ENCODE measurements at places on chromosomes 7 and 10.

- DNase-seq = no peak
Measured at GRCh38 chr7:127177156-127177555, 75.6 kb downstream of the GRM8 start.

- DNase-seq = no peak
Measured at GRCh38 chr7:149764481-149765398, 8.6 kb downstream of the ZNF467 start.

- no peak for DNase-seq
Measured at GRCh38 chr10:103355906-103356599, 5.1 kb upstream of the PCGF6 start.

DNA sequence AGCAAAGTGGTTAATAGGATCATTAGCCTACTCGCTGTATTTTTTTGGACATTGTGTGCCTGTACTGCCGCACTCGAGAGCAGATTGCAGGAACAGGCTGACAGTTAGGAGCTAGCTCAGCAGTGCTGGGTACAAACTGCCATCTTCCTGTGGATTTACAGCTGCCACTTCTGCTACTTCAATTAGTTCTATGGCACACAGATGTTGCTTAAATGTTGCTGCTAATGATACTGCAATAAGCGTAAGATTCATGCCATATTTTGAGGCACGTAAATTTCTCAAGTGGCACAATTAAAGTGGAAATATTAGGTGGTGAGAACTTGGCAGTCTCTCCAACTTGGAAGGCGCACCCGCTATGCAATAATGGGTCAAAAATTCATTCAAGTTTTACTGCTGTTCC lies 171.9 kb downstream of the EBF3 start:
- DNase-seq = no peak

- DNase-seq = no peak
Measured at GRCh38 chr10:97335188-97335619, 675 bp upstream of the FRAT2 start.

GRCh38 chr10:117537436-117537903 lies 5.1 kb upstream of the EMX2 start:
- DNase-seq = no peak

DNA sequence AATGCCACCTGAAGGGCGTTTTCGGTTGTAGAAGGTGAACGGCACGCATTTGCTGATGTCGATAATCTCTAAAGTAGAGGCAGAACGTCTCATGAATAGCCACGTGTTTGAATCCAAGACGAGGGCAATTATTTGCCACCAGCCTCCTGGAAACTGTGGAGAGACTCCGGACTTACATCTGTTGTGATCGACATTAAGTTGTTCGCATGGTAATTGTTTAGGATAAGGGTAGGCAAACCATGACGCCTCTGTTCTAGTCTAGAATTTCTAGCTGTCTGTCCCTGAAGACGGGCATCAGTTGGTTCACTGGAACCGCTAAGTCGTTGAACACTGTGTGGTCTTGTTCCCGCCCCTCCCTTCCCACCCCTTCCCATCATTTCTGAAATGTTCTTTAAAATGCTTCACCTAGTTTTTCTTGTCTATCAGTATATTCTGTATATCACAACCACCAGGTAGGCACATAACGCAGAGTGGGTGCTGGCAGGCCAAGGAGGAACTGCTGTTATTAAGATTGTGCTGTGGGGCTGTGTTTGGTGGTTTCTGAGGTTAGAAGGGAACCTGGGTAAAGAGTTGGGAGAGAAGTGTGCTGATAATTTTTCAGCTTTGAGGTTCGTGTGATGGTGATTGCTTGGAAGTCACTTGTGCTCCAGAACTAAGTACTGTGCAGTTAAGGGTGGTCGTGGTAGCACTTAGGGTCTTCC lies 1.2 kb downstream of the UBE3C start:
- no peak for DNase-seq

DNA sequence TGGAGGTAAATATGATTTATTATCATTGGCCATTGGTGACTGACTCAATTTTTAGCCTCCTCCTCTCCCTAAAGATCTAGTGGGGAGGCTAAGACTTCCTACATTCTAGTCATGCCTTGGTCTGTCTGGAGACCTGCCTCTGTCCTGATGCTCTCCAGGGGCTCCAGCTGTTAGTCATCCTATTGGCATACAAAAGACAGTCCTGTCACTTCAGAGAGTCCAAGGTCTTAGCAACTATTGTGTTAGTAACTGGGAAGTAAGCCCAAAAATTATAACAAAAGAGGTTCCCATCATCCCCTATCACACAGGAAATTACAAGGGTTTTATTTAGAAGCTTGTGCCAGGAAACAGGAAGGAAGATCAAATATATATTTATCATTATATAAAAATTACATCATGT lies 400.6 kb upstream of the VSTM2A start:
- no peak for DNase-seq

DNA sequence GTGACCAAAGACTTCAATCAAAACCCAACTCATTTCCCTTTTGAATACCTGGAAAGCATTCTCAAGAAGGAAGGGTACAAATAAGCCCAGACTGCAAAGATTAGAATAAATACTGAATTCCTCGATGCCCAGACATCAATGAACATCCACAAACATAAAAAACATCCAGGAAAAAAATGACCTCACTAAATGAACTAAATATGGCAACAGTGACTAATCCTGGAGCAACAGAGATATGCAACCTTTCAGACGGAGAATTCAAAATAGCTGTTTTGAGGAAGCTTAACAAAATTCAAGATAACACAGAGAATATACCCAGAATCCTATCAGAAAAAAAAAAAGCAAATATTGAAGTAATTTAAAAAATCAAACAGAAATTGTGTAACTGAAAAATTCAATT lies 43.2 kb downstream of the PCLO start:
- no peak for DNase-seq

DNA sequence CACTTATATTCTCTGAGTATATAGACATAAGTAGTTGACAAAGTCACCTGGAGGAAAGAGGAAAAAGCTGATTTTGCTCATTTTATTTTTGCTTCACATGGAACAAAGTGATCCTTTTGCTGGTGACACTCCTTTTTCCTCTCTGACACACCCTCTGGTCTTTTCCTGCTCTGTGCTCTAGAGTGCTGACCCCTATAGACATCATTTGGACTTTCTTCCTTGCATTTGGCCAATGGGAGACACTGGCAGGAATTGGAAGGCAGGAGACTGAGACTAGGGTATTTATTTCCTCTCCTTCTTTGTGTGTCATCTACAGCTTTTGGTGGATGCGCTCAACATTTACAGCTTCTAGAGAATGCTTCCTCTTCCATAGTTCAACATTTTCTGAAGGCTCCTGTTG lies 1078.1 kb downstream of the SORCS1 start:
- DNase-seq = no peak

DNA sequence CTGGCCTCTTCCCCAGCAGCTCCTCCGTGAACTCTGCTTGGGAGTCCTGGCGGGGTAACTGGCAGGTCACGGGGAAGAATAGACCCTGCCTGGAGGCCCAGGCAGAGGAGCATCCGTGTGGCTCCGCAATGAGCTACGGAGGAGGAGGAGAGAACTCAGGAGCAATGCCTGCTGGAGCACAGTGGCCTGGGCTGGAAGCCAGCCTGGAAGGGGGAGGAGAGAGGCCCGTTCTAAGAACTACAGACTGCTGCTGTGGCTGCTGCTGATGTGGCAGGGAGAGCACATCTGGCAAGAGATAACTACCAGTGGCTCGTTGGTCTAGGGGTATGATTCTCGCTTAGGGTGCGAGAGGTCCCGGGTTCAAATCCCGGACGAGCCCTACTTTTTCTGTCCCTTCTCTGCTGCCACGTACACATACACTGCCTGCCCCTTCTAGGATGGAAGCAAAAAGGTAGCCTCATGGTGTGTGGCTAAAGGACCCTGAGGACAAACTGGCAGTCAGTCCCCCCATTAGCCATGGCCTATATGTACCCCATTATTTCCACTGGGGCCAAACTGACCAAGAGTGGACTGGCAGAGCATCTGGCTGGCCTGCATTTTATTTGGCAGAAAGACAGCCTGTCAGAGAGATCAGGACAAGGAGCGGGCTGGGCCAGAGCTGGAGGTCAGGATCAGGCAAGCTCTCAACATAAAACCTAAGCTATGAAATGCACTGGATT lies 7.7 kb upstream of the OPN1SW start:
- DNase-seq = peak; percentile 46

DNA sequence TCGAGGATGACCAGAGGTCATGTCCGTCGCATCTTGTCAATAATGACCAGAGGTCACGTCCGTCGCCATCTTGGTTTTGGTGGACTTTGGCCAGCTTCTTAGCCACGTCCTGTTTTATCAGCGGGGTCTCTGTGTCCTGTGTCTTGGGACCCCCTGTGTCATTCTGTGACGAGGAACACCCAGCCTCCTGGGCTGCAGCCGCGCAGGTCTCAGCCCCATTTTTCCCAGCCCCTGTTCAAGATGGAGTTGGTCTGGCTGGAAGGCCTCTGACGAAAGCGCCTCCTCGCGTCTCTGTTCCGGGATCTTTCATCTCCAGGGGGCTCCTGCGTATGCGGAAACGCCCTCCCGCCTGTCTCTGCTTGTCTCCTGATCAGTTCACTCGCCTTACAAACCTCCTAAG lies 134.2 kb downstream of the ELFN1 start:
- DNase-seq = no peak

DNA sequence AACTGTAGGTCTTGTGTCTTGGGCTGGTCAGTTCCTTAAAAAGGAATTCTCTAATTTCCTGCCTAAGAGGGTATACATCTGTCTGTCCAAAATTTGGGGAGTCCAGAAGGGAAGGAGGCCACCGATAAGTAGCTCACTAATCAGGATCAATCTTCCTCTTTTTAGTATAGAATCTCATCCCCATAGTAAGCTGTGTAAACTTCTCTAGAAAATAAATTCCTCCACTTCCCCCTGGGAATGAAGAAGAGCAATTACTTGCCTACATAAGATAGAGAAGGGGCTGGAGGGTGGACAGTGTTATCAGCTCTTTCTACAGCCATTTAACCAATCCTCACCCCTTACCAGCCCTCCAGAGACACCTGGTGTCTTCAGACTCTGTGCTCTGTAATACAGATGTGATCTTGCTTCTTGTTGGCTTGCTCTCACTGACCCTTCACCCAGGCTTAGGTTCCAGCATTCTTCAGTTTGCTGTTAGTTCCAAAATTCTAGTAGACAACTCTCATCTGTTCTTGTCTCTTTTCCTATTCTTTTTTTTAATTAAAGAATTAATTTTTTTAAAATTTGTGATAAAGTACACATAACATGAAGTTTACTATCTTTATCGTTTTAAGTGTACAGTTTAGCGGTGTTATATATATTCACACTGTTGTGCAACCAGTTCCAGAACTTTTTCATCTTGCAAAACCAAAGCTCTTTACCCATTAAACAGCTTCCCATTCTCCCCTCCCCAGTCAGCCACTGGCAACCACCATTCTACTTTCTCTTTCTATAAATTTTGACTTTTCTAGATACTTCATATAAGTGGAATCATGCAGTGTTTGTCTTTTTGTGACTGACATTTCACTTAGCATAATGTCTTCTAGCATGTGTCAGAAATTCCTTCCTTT lies 6.5 kb upstream of the PRKAR2B start:
- DNase-seq = no peak

DNA sequence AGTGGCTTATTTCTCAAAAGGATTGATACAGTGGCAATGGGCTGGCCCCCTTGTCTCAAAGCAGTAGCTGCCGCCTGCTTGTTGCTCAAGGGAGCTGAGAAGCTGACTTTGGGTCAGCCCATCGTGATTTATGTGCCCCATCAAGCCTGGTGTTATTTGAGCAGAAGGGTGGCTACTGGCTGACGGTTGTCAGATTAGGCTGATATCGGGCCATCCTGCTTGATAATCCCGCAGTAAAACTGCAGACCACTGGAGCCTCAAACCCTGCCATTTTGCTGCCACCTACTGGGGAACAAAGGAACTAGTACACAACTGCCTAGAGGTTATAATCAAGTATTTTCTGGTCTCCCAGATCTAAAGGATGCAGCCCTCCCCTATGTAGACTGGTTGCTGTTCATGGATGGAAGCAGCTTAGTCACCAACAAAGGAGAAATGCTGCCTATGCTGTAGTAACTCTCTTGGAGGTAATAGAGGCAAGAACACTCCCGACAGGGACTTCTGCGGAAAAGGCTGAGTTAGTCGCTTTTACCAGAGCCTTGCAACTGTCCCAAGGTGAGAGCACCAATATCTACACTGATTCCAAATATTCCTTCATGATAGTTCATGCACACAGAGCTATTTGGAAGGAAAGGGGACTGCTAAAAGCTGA lies 65.9 kb upstream of the ZNF92 start:
- peak; percentile 2 for DNase-seq

- no peak for DNase-seq
Measured at GRCh38 chr10:52609626-52610240, 162.9 kb downstream of the MBL2 start.

GRCh38 chr7:36138209-36138608 lies 14.8 kb upstream of the EEPD1 start:
- no peak for DNase-seq

- DNase-seq = peak; percentile 83
Measured at GRCh38 chr10:58023341-58024073, 244.2 kb downstream of the IPMK start.

GRCh38 chr7:116089293-116089692 lies 58.7 kb upstream of the TFEC start:
- no peak for DNase-seq

DNA sequence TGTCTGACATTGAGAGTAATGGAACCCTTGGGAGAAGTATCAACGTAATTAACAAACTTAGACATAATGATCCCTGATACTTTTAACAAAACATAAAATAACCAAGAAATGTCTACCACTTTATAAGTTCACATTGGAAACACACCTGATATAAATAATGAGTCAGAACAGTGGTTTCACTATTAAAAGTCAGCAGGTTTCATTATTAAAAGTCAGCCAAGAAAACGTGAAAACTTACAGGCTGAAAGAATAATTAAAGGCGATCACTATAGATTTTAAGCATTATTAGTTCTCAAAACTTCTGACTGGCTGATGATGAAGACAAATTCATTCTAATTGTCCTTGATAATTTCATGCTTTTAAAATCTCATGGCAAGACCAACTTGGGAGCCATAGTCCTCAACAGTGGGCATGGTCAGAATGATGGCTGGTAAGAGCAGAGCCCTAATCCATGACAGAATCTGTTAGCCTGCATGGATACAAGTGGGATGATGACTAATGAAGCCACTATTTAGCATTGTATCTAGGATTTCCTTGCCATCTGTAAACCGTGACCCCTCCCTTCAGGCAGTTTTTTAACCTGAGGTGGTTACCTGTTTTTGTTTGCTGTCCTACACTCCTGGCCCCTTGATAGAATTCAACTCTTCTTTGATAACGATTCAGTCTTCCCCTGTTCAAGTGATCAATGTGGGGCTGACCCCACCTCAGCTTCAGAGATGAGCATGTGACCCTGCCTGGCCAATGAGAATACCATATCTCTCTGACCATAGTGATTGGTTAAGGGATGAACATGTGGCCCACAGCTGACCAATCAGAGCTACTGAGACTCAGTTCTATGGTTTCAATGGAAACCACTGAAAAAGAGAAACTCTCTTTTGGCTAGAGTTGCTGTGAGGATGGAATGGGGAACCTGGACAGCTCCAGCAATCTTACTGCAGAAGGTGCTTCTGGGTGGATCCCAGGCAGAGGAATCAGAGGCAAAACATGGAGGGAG lies 151.0 kb downstream of the PLPP4 start:
- no peak for DNase-seq

DNA sequence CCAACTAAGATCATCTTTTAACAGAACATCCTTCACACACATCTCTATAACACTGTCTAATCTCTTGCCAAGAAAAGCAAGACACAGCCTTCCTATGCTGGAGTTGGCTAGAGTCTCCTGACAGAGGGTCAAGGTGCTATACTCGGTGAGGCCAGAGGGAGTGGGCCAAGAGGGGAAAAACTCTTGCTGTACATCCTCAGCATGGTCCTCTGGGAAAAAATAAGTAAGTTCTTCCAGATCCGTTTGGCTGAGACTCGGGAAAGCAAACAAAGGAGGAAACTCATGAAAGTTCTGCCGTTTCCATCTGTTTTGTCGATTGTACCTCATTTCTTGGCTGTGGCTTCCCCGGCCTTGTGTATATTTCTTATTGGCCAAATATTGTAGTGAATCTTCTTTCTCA lies 33.9 kb downstream of the VWDE start:
- peak; percentile 2 for DNase-seq
